ENCODE measurements at places on chromosomes 11 and 22.

DNA sequence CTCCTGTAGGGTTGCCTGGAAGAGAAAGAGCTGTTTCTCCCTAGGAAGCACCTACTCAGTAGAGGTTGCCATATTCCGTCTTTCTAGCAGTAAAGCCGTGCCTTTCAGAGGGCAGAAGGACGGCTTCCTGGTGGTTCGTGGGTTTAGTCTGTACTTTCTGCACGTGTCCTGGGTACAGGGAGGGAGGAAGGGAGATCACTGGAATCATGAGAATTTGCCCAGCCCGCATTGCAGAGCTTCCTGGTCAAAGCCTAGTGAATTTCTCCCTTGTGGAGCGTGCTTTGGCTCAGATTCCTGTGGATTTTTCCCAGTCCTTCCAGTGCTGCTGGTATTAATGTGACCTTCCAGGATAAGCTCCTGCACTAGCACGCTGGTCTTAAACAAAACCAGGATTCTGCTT lies 44.9 kb downstream of the GRAMD1B start:
- DNase-seq, result no peak

DNA sequence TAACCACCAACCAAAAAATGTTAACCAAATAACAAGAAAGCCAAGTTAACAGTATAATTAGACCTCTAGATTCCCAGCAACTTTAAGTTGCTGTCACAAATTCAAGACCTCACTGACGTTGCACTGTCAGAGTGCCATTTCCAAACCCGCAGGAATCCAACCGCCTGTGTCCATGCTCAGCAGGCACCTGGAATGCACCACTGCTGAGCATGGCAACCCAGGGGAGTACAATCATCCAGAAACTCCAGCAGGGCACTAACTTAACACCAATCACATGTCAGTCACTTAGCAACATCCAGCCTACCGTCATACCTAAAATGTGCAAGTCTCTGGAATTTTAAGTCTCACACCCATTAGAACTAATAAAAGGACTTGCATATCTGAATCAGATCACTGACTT lies 48.8 kb downstream of the SMCO4 start:
- peak; percentile 89 for DNase-seq

DNA sequence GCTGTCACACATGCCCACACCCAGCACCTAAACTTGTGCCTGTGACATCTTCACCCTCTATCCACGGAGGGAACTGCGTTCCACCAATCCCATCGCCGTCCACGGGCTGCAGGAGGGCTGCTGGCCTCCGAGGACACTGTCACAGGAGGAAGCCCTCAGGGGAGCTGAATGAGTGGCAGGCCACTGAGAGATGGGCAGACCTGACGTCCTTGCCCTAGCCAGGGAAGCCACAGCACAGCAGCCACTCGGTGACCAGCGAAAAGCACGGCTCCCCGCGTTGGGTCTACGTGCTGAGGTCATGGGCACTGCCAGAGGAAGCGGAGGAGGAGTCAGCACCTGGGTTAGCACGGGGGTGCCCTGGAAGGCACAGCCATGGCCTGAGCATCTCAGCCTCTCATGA lies 50.5 kb downstream of the IGSF9B start:
- no peak for DNase-seq

DNA sequence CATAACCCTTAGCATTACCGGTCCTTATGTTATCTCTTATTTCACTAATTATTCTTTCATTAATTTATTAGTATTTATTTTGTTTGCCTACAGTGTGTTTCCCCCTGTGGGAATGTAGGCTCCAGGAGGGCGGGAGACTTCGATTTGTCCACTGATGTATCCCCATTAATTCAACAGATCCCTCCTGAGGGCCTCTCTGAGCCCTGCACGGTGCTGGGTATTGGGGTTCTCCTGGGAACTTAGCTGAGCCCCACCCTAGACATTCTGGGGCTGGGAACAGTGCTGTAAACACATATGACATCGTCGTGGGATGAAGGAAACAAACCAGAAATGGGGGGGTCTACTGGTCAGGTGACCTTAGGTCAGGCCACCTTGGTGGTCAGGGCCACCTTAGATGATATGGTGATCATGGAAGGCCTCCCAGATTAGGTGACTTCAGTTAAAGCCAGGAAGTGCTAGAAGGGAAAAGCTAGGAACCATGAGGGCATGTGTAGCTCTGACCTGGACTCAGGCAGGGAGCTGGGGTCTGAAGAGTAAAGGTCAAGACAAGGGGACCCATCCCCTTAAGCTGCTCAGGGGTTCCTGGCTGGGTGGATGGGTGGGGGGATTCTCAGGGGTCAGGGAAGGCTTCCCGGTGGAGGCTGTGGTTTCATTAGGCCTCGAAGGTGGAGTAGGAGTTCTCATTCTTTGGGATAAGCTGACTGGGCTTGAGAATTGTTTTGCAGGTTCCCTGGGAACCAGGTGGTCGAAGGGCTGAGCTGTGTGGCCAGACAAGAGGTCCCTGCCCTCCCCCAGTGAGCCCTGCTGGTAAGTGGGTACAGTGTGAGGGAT lies 1.0 kb downstream of the PHETA2 start:
- DNase-seq, result no peak

GRCh38 chr11:67584881-67585873 lies 1.6 kb downstream of the GSTP1 start:
- no peak for DNase-seq

GRCh38 chr22:23553438-23553837 lies 26.7 kb downstream of the IGLL1 start:
- DNase-seq, result no peak

GRCh38 chr11:120121336-120121735 lies 16.6 kb downstream of the TRIM29 start:
- no peak for DNase-seq

- no peak for DNase-seq
Measured at GRCh38 chr22:25878933-25879332, 136.9 kb downstream of the MYO18B start.

DNA sequence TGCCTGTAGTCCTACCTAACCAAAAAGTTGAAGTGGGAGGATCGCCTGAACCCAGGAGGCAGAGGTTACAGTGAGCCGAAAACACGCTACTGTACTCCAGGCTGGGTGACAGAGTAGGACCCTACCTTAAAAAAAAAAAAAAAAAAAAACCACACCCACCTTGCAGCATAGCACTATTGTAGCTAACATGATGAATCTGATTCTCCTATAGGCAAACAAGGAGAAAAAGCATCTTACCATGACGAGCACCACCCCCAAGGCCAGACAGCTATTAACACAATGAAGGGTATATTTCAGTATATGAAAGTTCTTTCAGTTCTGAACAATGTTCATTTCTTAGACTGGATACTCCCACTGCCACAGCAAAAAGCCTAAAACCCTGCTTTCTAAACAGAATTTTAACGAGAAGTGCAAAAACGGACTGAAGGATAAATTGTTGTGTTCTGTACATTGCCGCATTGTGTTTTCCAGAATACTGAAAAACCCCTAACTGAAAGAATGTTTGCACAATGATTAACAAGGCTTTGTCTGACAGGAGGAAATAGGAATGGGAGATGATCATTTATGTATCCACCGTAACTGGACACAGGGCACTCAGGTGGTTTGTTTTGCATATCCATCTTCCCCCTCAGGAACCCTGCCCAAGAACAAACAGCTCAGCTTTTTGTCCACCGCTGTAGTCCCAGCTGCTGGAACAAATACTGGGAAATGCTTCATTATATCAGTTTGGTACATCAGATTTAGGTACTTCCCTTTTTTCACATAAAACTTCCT lies 8.9 kb downstream of the PISD start:
- DNase-seq, result no peak

Data from kidney epithelial cell (primary cell).